Activated T-helper 1 cell treated with anti-CD3 and anti-CD28 coated beads, Interleukin-12 subunit alpha, Interleukin-12 subunit beta, Interleukin-2, Interleukin-4 antibody, amounts not matched to agents 30 ng/mL and 10 ng/mL and 1 ng/mL, durations not matched to agents 14 hours and 24 hours and 36 hours (primary cell): ENCODE measurements at places on chromosomes 11 and 22.

DNA sequence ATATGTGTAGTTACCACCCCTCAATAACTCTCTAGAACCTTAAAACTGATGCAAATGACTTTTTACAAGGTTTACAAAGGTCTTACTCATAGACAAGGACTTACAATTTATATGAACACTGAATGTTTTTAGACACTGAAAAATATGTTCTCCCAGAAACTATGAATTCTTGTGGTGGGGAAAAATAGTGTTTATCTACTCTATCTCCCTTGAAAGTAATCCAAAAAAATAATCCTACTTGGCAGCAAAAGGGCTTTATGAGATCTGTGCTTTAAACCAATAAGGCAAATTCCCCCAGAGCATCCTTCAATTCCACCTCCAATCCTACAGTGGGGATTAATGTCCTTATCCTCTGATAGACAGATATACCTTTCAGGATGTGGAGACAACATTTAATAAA is 1984.1 kb upstream of the RAG2 start:
- DNase-seq: no peak

DNA sequence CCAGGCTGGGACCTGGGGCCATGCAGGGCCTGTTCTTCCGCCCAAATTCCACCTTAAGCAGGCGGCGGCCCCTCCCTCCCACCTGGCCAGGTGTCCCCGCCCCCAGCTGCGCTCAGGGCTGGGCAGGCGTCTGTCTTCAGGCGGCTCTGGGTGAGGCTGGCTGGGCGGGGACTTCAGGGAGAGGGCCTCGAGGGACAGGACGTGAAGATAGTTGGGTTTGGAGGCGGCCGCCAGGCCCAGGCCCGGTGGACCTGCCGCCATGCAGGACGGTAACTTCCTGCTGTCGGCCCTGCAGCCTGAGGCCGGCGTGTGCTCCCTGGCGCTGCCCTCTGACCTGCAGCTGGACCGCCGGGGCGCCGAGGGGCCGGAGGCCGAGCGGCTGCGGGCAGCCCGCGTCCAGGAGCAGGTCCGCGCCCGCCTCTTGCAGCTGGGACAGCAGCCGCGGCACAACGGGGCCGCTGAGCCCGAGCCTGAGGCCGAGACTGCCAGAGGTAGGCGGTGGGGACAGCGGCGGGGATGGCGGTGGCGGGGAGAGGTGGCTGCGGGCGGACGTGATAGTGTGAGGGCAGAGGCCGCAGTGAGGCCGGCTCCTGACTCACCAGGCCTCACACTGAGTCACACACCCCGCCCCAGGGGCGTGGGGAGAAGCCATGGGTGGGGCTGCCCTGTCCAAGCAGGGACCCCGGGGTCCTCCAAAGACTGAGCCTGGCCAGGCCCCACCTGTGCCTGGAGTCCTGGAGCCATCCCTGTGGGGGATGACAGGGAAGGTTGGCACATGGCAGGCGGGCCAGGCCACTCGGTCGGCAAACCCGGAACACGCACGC is at the start of gene PKP3:
Gene PKP3, plus strand, starts transcription at position 176 of the 824 bp plus-strand sequence. Its CDS starts 84 bp downstream, at position 260.
- no peak for DNase-seq

GRCh38 chr11:12840871-12841660 is 166.8 kb downstream of the TEAD1 start:
- DNase-seq: no peak

GRCh38 chr22:35177811-35178210 is 79.5 kb upstream of the HMGXB4 start:
- no peak for DNase-seq

DNA sequence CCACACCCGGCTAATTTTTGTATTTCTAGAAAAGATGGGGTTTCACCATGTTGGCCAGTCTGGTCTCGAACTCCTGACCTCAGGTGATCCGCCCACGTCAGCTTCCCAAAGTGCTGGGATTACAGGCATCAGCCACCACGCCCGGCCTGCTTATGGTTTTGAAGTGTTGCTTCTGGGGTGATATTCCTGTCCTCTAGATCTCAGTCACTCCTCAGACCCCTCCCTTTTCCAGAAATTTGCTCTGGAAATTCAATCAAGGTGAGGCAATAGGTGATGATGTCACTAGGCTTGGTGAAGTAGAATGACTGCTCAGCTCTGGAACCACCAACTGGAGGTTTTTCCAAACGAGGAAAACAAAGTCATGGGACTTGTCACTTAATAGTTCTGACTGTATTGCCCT is 36.6 kb upstream of the CREB3L1 start:
- no peak for DNase-seq

DNA sequence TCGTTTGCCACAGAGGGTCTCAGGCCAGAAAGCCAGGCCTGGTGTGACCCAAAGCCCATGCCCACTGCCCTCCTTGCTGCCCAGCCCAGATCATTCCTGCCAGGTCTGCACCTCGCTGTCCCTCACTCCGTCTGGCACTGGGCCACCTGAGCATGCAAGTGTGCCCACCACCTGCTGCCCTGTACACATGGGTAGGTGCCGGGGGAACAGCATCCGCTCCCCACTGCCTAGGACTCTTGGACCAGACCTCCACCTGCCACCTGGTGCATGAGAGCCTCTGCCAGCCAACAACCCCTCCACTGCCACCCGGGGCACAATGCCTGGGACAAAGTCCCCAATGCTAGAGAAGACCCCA is 12.5 kb downstream of the MGAT3 start:
- DNase-seq: no peak

DNA sequence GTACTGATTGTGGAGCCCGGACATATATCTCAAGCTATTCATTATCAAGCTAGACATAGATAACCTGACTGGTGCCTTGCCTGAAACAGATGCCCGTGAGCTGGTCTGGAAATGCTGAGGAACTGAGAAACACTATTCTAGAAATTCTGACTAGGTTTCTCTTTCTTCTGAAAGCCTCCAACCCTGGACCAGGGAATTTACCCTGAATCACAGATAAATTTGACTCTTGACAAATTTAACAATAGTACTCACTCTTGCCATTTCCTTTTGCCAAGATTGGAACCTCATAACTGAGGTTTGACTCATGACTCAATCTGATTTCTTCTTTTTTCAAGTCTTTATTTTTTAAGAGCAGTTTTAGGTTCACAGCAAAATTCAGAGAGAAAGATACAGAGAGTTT is 189.6 kb upstream of the SYN3 start:
- DNase-seq: no peak
